ENCODE measurements at places on chromosomes 11 and 22. TPM values are rescaled to one million over a fixed set of nuclear protein-coding genes. Genes with fewer than 3 reads are reported as not detected.

SLC17A6 gene
- total RNA-seq: not detected

USH1C gene
- 159 TPM for total RNA-seq

CERK gene
- total RNA-seq: 35.4 TPM

TIMP3 gene
- 59.3 TPM for total RNA-seq

C11orf16 gene
- total RNA-seq: not detected

GLB1L2 gene
- 28.6 TPM for total RNA-seq

P2RY6 gene
- total RNA-seq: 1.5 TPM

SCGB2A2 gene
- total RNA-seq: not detected

OR8G5 gene
- total RNA-seq: not detected

FGF3 gene
- total RNA-seq: not detected

DNA sequence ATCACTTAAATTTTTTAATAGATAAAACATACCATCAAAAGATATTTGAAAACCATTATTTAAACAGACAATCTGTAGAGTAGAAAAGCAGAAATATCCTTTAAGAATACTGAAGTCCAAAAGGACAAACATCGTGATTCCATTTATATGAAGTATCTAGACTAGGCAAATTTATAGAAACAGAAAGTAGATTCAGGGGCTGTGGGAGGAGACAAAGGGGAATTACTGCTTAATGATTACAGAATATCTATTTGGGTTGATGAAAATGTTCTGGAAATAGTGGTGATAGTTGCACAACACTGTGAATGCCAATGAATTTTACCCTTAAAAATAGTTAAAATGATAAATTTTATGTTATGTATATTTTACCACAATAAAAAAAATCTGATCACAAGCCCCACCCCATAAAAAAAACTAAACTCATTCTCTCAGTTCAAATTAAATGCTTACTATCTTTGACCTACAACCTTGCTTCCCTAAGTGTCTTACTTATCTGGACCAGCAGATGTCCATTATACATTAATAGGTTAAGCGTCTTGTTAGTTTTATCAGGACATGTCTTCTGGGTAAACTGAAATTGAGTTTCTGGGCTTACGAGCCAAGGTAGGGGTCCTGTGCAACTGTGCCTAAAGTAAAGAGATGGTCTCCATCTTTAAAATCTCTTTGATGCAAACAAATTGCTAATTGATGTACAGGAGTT lies 86.3 kb downstream of the FCHSD2 start:
- DNase-seq: no peak

GRCh38 chr11:61954851-61955421 lies 4.8 kb downstream of the BEST1 start:
- DNase-seq: no peak

DNA sequence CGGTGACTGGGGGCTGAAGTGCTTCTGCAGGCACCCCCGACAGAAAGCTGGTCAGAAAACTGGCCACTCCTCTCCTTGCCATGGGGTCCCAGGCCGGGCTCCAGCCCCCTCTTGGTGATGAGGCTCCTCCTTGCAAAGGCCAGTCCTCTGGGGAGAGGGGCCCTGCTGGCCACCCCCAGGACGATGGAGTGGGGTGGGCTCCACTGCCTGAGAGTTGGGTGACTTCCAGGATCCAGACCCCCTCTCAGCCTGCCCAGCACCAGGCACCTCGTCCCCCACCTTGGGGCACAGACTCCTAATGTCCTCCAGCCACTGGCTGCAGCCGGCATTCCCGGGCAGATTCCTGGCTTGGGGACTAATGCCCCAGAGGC lies 441 bp upstream of the RPS6KA4 start:
- no peak for DNase-seq

DNA sequence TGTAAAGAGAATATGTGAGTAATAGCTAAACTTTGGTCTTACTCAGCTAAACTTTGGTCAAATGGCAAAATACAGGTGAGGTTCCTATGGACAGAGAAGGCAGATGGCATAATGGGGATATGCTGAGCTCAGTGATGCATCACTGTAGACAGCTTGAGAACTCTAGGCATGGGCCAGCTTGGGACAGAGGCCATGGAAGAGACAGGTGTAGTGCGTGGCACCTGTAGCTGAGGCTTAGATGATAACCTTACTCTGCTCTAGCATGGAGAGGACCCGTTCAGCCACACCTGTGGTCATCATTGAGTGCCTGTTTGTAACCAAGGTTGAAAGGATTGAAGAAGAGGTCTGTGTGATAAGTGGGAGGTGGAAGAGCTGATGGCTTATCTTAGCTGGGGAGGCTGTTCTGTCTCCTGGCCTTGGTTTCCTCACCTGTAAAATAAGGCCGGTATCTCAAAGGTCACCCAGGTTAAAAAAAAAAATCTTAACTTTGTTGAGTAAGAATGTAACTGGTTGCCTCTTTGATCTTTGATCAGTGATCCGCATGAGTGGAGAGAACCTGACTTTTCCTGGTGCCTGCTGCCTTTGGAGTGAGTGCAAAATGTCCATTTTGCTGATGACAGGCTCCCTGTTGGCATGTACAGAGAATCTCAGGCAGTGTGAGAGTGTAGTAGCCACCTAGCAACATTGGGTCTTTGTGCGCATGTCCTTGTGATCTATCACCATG lies 48.6 kb downstream of the ZNRF3 start:
- DNase-seq: no peak

- DNase-seq: peak; percentile 5
Measured at GRCh38 chr22:48829908-48830307, 997.8 kb downstream of the BRD1 start.

DNA sequence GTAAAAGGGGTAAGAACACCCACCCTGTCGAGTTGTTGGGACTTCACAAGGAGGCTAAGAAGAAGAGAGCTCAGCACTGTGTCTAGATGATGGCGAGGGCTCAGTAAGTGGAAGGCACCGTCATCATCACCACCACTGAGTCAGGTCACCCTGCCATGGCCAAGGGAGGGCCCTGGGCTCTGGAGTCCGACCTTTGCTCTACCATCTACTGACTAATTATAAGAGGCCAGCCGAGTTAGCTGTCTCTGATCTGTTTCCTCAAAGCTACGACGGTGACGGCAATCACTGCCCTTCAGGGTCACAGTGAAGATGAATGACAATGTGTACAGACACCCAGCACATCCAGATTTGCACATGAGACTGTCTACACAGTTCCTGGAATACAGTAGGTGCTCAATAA lies 29.3 kb downstream of the KIAA0930 start:
- DNase-seq: no peak

- no peak for DNase-seq
Measured at GRCh38 chr11:2178906-2179494, 7.4 kb upstream of the TH start.

GRCh38 chr22:20503816-20504215 lies 3.6 kb upstream of the MED15 start:
- DNase-seq: peak; percentile 58

DNA sequence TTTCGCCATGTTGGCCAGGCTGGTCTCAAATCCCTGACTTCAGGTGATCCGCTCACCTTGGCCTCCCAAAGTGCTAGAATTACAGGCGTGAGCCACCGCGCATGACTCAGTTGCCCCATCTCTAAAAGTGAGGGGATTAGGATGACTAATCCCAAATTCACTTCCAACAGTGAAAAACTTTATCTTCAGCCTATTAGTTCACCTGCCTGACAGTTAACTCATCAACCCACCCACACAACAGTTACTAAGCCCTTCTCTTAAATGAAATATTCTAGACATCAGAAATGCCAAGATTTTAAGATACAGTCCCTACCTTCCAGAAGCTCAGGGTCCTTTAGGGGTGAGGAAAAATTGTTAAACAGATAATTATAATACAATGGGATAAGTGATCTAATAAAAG lies 2.0 kb upstream of the ANKRD42 start:
- DNase-seq: no peak

GRCh38 chr11:132504501-132505041 lies 1027.7 kb downstream of the OPCML start:
- DNase-seq: no peak

GRCh38 chr11:9078113-9079086 lies 13.0 kb downstream of the SCUBE2 start:
- DNase-seq: no peak

GRCh38 chr22:29715705-29716104 lies 4.1 kb upstream of the CABP7 start:
- DNase-seq: no peak

- DNase-seq: no peak
Measured at GRCh38 chr11:71120471-71120896, 131.9 kb downstream of the SHANK2 start.

DNA sequence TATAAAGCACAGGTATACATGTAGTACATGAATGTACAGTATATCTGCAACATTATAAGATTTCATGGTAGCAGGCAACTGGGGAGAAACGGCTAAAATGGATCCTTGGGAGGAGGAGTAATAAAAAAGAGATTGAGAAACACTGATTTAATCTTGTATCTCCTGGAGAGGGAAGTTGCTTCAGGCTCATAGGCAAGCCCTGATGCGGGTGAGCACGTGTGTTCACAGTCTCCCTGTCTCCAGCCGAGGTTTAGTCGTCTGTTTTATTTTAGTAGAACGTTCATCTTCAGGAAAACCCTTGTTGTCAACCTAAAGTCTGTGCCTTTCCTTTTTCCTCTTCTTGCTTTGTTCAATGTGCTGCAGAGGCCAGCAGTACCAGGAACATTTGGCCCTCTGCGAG lies 21.8 kb upstream of the SLC25A18 start:
- DNase-seq: no peak

GRCh38 chr22:41687901-41688364 lies 734 bp downstream of the SNU13 start:
- no peak for DNase-seq

DNA sequence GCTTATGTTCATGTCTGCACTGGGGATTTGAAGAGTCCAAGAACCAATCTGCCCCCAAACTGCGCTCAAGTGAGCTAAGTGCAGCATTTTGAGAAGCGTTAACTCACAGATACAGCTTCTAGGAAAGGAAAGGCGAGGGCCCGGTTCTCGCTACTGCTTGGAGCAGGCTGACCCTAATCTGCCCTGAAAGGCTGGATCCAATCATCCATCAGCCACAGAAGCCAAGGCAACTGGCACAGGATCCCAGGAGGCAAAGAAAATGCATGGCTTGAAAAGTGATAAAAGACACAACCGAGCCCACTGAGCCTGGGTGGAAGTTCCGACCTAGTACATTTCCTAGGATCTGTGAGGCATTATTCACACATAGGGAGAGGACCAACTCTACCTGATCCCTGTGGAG lies 174.8 kb downstream of the LARGE1 start:
- DNase-seq: no peak

DNA sequence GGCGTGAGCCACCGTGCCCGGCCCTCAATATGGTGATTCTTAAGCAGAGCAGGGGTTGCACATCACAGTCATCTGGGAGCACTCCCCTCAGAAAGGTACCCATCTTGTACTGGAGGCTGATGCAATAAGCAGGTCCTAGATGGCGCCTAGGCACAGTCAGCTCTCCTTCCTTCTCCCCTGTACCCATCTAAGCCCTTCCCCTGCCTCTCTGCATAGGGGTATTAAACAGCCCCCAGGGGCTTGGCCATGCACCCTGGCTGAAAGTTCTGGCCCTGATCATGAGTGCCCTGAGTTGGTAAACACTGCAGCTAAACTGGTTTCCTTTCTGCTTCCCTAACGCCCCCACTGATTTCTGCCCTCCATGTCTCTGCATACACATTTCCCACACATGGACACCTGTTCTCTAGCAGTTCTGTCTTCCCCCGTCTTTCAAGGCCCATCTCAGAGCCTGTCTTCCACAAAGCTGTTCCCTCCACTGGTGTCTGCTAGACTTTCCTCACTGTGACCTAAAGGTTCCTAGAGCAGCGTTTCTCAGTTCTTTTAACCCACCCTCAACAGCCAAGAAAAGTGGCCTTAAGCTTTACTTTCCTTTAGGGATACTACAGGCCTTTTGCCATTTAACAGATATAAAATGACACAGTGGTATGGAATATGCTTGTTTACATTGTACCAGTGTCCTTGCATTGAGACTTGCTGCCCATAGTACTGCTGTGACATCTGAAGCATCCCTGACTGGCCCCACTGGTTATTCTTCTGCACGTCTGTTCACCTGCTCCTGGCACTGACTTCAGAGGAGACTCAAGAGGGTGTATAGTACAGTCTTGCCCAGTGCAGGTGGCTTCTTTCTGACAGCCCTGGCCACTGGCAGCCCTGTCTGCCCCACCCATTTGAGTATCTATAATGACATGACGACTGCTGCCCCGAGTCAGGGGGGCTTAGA lies 15.6 kb downstream of the UBE2L3 start:
- DNase-seq: no peak

- DNase-seq: no peak
Measured at GRCh38 chr11:122780296-122780949, 57.9 kb upstream of the CRTAM start.

DNA sequence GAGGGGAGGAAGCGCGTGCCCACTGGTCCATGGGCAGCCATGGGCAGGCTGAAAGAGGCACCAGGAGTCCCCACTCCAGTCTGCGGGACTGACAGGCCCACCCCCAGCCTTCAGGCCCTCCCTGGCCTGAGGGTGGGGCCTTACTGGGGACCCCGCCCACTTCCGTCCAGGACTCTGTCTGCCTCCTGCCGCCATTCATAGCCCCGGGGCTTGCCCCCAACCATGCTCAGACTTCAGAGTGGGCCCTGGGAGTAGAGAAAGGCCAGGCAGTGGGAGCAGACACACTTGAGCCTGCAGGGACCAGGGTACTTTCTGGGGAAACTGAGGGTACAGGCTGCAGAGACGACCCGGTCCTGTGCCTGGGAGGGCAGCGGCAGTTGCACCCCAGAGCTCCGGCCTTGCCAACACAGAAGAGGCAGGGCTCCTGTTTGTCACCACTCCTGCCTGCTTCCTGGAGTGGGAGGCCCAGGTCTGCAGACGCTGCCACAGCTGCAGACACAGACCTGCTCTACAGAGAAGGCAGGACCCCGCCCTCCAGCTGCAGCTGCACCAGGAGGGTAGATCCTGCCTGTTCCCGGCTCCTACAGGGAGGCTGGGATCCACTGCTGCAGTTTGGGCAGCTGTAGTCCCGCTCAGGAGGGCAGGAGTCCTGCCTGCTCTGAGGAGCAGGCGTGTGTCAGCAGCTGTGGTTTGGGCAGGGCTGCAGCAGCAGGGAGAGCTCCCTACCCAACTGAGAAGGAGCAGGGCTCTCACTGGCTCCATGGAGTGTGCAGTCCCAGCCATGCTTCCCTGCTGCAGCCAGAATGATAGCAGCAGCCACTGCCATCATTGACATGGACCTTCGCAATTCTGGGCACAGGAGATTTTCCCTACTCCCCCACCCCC lies 387.9 kb upstream of the ANO3 start:
- peak; percentile 45 for DNase-seq

GRCh38 chr11:16814410-16815046 lies 76.1 kb downstream of the C11orf58 start:
- no peak for DNase-seq

DNA sequence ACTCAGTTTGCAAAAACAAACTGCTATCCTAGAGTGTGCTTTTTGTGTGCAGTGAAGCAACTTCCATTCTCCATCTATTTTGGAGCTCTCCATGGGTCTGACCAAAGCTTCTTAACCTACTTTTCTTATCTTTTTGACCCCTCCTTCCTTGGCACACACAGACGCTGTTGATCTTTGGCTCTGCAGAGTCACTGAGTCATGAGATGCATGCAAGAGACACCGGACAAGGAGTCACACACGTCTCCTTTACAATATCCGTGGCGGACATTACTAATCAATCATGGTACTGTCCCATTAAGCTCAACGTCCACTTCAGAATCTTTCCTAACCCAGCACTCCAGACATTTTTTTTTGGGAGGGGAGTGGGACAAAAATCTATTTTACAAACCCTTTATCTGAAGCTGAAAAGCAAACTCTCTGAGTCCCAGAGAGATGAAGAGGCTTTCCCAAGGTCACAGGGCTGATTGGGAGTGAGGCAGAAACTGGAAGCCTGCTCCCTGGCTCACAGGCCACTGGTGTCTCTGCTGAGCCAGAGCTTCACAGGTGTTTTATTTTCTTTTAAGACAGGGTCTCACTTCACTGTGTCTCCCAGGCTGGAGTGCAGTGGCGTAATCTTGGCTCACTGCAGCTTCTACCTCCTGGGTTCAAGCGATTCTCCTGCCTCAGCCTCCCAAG lies 165.8 kb upstream of the SYT13 start:
- DNase-seq: no peak
